ENCODE measurements at places on chromosomes 11 and 22. TPM values are rescaled to one million over a fixed set of nuclear protein-coding genes. Genes with fewer than 3 reads are reported as not detected.
A peak's percentile ranks its signal among the peaks of the same experiment; 100 is the strongest.

GRCh38 chr11:12212174-12212820 is 101.9 kb downstream of the MICAL2 start:
- DNase-seq, result no peak

- DNase-seq, result no peak
These were observed 18.1 kb upstream of the MYH9 start for GRCh38 chr22:36405671-36406538.

GRCh38 chr11:13857828-13858227 is 104.7 kb upstream of the SPON1 start:
- DNase-seq, result no peak

- DNase-seq, result no peak
These were observed 22.7 kb upstream of the ACER3 start for GRCh38 chr11:76837696-76838677.

DNA sequence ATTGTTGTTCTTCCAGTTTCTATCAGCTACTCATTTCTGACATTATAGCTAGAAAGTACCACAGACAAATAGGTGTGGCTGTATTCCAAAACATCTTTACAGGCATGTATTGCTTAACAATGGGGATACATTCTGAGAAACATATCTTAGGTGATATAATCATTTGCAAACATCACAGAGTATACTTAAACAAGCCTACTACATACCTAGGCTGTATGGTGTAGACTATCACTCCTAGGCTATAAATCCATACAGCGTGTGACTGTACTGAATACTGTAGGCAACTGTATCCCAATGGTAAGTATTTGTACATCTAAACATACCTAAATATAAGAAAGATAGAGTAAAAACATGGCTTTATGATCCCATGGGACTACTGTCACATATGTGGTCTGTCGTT is 231.8 kb downstream of the ETS1 start:
- no peak for DNase-seq

- no peak for DNase-seq
These were observed 38.3 kb downstream of the KCNJ4 start for GRCh38 chr22:38416621-38417251.

The OR56A5 gene
- total RNA-seq, result not detected

DNA sequence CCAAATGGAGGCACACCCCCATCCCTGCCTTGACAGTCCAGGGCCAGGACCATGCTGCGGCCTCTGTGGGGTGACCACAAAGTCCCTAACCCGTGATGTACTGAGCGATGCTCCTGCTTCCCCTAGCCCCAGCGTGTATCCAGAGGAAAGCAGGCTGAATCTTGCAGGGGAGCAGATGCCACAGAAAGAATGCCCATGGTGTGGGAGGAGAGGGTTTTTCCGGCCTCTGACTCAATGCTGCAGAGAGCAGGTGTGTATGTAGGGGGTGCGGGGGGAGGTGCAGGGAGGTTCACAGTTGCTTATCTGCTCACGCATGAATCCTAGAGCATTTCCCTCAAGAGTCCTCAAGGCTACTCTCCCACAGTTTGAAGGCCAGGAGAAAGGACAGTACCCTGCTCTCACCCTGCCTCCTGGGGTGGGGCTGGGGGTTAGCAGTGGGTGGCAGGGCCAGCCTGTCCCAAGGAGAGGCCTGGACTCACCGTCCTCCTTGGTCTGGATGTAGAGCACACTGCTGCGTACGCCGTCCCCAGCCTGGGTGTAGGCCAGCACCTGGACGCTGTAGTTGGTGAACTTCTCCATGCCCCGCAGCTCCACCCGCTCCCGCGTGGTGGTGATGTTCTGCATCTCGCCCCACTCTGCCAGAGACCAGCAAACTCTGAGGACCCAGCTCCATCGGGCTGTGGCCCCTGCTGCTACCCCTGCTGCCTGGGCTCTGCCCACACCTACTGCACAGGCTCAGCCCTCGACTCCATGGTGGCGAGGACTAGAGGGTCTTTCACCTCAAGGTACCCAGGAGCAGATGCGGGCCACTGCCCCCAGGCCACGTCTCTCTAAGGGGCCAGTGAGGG is 130.8 kb downstream of the CEP164 start:
- DNase-seq, result peak; percentile 62

The SYT13 gene
- 8.1 TPM for total RNA-seq

- no peak for DNase-seq
These were observed at the start of gene CYTH4 for GRCh38 chr22:37282385-37282677. CYTH4 (plus strand) TSS chr22:37282508; CDS start chr22:37282570, 62 bp downstream.

GRCh38 chr11:69317401-69318092 is 23.6 kb downstream of the MYEOV start:
- DNase-seq, result no peak

DNA sequence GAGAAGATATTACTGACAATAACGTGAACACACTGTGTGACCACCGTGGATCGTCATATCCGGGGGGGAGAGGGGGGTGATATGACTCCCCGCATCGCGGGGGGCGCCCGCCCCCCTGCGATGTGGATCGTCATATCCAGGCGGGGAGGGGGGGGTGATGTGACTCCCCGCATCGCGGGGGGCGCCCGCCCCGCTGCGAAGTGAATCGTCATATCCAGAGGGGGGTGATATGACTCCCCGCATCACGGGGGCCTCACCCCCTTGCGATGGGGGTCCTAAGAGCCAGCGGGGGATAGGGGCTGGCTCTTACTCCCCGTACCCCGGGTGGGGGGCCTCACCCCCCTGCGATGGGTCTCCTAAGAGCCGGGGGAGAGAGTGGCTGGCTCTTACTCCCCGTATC is 19.9 kb downstream of the UNC93B1 start:
- no peak for DNase-seq

The CD6 gene
- total RNA-seq, result 0.29 TPM

- no peak for DNase-seq
These were observed 469 bp upstream of the OSBP2 start for GRCh38 chr22:30694171-30694639.

The TNNT3 gene
- not detected for total RNA-seq

- DNase-seq, result no peak
These were observed 334.5 kb downstream of the C11orf87 start for GRCh38 chr11:109756521-109756920.

GRCh38 chr11:132123449-132123848 is 753.0 kb downstream of the NTM start:
- DNase-seq, result no peak

The IGF2 gene
- 8.7 TPM for total RNA-seq

GRCh38 chr22:50314455-50315288 is 7.2 kb upstream of the PLXNB2 start:
- DNase-seq, result no peak

The MYH9 gene
- 1,580 TPM for total RNA-seq

GRCh38 chr11:71279916-71280645 is 27.7 kb upstream of the SHANK2 start:
- no peak for DNase-seq

GRCh38 chr11:1153105-1153950 is 4.4 kb upstream of the MUC5AC start:
- DNase-seq, result no peak

GRCh38 chr11:125416981-125417935 is 78.8 kb downstream of the FEZ1 start:
- DNase-seq, result no peak

The CCDC116 gene
- not detected for total RNA-seq

DNA sequence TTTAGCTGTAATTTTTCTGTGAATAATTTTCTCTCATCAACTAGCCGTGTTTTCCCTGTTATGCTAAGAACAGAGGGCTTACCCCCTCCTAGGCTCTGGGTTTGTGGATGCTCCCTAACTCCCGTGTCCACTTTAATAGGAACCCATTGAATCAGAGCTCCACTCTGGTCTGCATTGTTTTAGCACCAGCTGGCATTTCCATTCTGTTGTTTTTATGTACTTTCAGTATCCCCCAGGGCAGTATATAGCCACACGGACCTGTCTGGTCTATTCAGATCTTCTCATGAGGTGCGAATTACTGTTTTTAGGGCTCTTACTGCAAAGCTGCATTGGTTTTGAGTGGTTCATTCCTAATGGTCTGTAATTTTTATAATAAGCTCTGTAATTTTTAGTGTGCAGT is 16.0 kb downstream of the POLD3 start:
- no peak for DNase-seq

The DEFB131B gene
- not detected for total RNA-seq

- no peak for DNase-seq
These were observed 21.1 kb downstream of the PHLDA2 start for GRCh38 chr11:2908130-2908529.

GRCh38 chr11:102115557-102115956 is 5.3 kb downstream of the YAP1 start:
- peak; percentile 98 for DNase-seq

DNA sequence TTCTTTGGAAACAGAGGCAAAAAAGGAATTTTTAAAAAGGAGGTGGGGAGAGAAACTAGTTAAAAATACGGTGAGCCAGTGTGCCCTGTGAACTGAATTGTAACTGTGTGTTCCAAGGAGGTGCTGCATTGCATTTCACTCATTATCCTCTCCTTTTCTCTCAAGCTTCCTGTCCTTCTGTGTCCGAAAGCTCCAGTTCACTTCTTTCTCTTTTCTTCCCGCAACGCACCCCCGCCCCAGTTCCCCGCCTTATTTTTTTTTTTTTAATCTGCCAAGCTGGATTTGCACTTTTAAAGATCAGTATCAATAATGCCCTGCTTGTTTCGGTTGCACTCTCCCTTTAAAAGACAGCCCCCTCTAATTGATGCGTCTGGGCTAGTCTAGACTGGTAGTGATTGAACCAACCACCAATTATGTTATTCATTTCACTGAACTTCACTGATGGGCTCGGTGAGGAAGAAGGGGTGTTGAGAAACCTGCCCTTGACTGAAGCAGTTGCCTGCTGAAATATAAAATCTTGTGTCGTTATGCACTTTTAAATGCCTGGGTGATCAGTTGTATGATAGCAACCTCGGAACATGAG is 18.5 kb downstream of the BLID start:
- no peak for DNase-seq

- no peak for DNase-seq
These were observed 1.7 kb downstream of the CBX6 start for GRCh38 chr22:38870312-38870741.

DNA sequence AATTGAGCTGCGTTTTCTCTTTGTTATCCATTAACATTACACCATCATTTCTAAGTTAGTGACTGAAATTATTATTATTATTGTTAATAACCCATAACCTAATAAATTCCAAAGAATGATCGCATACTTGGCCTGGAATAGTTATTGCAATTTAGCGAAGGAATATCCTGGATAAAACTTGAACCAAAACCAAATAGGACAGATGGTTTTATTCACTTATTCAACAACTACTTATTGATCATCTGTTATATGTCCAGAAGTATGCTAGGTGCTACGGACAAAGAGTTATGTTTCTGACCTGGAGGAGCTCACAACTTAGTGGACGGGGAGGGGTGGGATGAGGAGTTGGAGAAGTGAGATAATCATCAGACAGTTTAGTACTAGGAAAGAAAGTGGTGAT is 44.8 kb upstream of the ARHGAP20 start:
- no peak for DNase-seq

- DNase-seq, result no peak
These were observed 2.9 kb upstream of the NXPE4 start for GRCh38 chr11:114598461-114598860.

The LINC01488 gene
- not detected for total RNA-seq

- no peak for DNase-seq
These were observed at the start of gene GAS2 for GRCh38 chr11:22666325-22666687. GAS2 (plus strand) TSS chr11:22666611; CDS start chr11:22674870, 8,259 bp downstream.

The YAP1 gene
- 120 TPM for total RNA-seq

The SNX32 gene
- 1.4 TPM for total RNA-seq

The YPEL4 gene
- total RNA-seq, result not detected

The FADD gene
- 51.5 TPM for total RNA-seq

The KRTAP5-10 gene
- total RNA-seq, result not detected

GRCh38 chr22:48448821-48449220 is 1378.9 kb downstream of the BRD1 start:
- no peak for DNase-seq

The HSPB2 gene
- 0.21 TPM for total RNA-seq

Data from kidney epithelial cell (primary cell).